SK-MEL-5 (cell line): ENCODE measurements at places on chromosomes 12 and 14.

- peak; percentile 65 for DNase-seq
Observed at GRCh38 chr14:103613517-103613916, 15.5 kb upstream of the KLC1 start.

DNA sequence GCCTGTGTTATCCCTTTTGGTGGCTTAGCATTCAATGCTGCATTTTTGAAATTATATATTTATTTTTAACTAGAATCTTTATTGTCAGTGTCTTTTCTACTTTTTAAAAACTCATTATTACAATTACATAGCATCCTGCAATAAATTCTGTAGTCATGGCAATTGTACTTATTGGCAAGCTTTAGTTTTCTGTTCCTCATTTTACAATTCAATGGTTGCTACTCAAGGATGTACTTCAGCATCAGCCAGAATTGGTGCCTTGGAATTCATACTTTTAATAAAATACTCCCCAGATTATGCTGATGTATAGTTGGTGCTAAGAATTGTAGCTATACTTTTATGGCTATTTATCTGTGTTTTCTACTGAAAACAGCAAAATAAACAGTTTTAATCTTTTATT lies 1756.8 kb upstream of the SEL1L start:
- no peak for DNase-seq

GRCh38 chr12:28802706-28803438 lies 346.2 kb upstream of the FAR2 start:
- no peak for DNase-seq

- no peak for DNase-seq
Observed at GRCh38 chr12:2092890-2093289, 40.1 kb downstream of the CACNA1C start.

DNA sequence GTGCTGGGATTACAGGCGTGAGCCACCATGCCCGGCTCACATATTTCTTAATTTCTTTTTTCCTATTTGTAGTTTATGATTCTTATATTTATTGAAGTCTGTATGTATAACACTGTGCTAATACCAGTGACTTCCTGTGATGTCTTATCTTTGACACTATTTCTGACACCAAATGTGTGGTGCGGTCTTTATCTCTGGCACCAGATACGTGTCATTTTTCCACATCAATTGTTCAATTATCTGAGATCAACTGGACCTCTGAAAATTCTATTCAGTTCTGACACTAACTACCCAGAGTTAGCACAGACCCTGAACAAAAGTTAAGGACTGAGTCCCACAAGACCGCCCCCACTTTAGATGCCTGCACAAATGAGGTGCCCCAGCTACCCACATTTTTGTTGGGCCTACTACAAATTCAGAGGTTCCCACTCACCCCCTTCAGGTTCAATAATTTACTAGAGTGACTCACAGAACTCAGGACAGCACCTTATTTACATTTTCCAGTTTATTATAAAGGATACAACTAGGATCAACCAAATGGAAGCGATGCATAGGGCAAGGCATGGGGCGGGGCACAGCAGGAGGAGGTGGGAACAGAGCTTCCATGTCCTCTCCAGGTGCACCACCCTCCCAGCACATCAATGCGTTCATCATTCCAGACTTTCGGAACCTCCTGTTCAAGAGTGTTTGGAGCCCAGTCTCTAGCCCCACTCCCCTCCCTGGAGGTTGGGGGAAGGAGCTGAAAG lies 11.6 kb upstream of the SRSF9 start:
- no peak for DNase-seq

GRCh38 chr14:93788543-93789227 lies 400 bp upstream of the PRIMA1 start:
- DNase-seq, result peak; percentile 42

DNA sequence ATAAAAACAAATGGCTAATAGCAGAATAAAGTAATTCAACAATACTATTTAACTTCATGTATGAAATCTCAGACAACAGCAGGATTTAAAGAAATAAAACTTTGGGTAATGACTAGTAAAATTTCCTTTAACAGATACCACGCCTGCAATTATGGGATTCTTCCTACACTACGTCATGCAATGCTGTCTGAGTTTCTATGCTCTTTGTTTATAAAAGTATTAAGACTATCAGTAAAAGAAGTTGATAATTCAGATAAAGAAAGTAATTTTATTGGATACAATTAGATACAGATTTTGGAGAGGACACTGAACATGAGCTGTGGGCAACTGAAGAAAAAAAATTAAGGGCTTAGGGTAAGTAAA lies 308.4 kb upstream of the LRFN5 start:
- DNase-seq, result no peak

DNA sequence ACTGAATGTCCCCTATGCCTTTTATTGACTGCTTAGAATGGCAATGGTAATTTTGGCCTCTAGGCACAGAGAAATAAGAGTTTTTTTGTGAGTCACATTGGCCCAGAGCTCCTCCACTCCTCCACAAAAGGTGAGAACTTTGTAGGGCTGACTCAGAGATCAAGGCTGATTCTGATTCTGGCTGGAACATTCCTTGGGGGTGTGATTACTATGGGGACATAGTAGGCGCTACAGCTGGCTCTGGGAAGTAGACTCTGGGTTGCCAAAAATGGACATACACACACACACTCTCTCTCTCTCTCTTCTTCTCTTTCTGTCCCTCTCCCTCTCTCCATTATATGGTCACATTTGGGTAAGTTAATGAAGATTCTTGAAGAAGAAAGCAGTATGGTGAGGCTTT lies 174.6 kb upstream of the DDHD1 start:
- no peak for DNase-seq

DNA sequence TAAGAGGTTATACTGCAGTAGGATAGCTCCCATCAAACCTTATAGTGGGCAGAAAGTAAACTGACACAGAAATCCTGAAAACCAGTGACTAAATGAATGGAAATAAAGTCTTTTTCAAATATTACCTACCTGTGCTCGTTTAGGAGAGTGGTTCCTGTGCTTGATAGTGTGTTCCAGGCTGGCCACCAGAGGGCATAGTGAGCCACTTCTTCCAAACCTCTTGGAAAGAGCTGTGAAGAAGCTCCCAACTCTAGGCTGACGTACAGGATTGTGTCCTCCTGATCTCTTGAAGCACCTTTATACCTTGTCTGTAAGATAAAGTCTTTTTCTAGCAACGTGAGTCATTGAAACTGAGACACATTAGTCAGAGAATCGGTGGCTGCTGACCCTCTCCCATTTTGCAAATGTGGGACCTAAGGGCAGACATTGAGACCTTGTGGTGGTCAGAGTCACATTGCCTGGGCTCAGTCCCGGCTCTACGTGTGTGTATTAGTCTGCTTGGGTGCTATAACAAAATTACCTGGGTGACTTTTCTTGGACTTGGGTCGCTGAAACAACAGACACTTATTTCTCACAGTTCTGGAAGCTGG lies 17.6 kb downstream of the TDP1 start:
- peak; percentile 83 for DNase-seq

- no peak for DNase-seq
Observed at GRCh38 chr12:96314723-96315122, 85.5 kb downstream of the CDK17 start.

DNA sequence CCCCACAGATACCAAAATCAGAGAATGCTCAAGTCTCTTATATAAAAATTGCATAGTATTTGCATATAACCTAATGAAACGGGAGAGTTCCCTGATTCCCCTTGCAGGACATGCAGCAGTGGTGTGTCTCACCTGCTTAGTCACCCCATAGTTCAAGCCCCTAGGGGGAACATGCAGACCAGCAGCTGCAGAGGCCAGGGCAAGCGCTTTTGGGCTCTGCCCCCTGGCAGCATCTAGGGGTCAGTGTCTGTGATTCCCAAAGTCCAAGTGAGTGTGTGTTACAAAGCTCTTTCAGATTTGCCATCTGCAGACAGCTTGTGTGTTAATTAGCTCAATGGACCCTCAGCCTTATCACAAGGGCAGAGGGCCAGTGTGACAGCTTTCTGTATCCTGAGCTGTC lies 110.1 kb downstream of the DNAI7 start:
- no peak for DNase-seq

GRCh38 chr14:25570483-25570882 lies 520.5 kb upstream of the STXBP6 start:
- DNase-seq, result no peak

GRCh38 chr14:24055971-24056799 lies 4.4 kb downstream of the CARMIL3 start:
- DNase-seq, result no peak

DNA sequence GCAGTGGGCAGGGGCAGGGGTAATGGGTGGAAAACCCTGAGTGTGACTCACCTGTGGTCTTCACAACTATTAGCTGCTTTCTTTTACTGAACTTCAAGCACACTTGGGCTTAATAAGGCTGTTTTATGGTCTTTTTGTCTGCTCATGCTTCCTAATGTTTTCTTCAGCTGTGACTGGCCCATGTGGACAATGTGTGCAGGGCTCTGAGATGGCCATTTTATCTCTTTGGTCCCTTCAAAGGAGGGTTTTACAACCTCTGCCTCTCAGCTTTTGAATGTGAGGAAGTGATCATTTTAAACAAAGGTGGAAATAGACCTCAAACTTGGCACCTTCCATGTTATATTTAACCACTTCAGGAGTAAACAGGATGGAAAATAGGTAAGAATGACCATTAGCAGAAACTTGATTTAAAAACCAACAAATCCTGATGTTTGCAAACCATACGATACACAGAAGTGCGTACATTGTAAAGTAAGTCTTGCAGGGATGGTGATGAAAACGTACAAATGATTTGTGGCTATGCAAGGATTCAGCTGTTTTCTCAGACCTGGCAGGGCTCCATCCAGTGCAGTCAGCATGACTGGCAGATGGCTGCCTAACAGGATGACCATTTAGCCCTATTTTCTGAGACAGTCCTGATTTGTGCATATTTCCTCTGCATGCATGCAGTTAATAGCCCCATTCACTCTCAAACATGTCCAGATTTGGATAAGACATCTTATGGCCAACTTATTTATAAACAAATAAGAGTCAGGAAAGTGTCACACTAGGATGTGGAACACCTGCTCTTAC lies 103.2 kb downstream of the SLC38A4 start:
- DNase-seq, result no peak

GRCh38 chr12:71449373-71450070 lies 9.9 kb downstream of the LGR5 start:
- no peak for DNase-seq

DNA sequence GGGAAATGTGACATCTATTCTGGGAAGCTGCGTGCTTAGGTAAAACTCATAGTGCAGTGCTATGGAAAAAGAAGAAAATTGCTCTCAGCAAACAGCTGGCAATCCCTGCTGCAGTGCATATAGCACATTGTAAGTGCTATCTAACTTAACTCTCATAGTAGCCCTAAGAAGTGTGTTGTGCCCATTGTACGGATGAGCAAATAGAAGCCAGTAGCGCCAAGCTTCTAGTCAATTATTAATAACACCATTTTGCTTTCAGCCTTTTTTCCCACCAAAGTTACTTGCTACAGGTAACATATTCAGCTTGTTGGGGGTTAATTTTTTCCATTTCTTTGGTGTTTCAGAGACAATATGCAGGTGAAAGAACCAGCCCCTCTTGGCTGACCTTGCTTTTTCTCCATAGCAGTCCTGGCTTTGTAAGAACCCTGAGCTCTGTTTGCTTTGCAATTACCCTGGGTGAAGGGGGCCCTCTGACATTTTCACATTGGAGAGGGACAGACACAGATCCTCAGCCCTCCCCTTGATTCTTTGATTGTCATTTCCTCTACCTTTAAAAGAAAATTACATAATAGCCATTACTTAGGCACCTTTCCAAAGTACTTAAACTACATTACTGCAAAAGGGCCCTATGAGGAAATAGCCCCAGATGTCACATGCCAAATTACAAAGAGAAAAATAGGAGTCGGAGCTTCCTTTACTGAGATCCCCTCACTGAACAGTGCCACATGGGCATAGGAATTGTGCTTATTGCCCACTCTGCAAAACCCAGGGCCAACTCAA lies 576.2 kb upstream of the TBX3 start:
- no peak for DNase-seq

- DNase-seq, result no peak
Observed at GRCh38 chr14:59271734-59272133, 83.3 kb downstream of the DAAM1 start.

GRCh38 chr14:70807898-70808415 lies 1.4 kb downstream of the MAP3K9 start:
- DNase-seq, result no peak

- DNase-seq, result peak; percentile 87
Observed at GRCh38 chr12:108724054-108724889, 7.0 kb downstream of the CORO1C start.

DNA sequence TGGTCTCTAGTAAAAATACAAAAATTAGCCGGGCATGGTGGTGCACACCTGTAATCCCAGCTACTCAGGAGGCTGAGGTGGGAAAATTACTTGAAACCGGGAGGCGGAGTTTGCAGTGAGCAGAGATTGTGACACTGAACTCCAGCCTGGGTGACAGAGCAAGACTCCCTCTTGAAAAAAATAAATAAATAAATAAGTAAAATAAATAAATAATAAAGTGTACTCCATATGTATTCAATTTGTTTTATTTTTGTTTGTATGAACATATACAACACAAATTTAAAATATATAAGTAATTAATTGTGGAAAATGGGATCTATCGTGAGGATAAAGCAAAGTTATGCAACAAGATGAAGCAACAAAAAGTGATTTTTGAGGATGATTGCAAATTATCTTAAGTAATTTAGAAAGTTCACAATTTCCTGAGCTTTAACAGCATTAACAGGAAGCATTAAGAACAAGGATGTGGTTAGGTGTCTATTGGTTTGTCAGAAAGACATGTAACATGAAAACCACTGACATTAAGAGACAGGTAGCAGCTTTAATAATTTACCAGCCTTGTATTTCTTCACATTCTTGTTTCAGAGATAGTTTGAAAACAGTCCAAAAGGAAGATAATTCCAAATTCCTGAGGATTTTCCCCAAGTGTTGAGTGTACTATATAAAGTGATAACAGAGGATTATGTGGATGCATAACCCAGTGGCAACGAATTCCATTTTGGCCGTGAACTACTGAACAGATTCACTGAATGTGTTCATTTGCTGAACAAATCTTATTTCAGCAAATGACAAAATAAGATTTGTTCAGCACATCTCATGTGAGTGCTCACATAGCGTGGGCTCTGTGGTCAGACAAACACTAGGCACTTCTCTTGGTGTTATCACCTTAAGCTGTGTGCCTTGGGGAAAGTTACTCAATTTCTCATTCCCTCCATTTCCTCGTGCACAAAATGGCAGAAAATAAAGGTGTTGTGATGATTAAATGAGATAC lies 68.6 kb upstream of the RESF1 start:
- DNase-seq, result no peak

- DNase-seq, result no peak
Observed at GRCh38 chr12:2526371-2526770, 268.4 kb upstream of the FKBP4 start.

GRCh38 chr14:95363468-95363954 lies 43.8 kb upstream of the CLMN start:
- DNase-seq, result no peak

DNA sequence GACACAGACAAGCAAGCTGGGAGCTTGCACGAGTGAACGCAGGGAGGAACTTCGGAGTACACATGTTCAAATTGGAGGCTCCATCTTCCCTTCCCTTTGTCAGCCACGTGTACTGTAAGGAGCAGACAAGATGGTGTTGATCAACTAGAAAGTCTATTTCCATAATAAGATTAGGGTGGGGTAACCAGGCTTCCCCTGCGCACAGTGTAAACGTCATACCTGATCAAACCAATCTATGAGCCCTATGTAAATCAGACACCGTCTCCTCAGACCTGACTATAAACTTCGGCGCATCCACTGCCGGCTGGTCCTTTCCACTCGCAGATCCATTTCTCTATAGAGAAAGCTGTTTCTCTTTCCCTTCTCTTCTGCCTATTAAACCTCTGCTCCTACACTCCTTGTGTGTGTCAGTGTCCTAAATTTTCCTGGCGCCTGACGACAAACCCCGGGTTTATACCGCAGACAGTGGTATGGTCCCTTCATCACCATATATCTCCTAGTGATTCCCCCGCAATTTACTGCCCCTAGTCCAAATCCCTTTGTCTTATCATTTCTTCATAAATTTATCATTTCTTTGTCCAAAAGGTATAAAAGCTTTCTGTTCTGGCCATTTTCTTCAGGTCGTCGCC lies 7.5 kb upstream of the ETFBKMT start:
- DNase-seq, result no peak
